ENCODE measurements at places on chromosomes 11 and 22. TPM values are rescaled to one million over a fixed set of nuclear protein-coding genes. Genes with fewer than 3 reads are reported as not detected.

- no peak for DNase-seq
Measured at GRCh38 chr22:25702571-25703167, 39.3 kb upstream of the MYO18B start.

GRCh38 chr22:26889802-26890201, 232.4 kb downstream of the MIAT start:
- DNase-seq = no peak

DNA sequence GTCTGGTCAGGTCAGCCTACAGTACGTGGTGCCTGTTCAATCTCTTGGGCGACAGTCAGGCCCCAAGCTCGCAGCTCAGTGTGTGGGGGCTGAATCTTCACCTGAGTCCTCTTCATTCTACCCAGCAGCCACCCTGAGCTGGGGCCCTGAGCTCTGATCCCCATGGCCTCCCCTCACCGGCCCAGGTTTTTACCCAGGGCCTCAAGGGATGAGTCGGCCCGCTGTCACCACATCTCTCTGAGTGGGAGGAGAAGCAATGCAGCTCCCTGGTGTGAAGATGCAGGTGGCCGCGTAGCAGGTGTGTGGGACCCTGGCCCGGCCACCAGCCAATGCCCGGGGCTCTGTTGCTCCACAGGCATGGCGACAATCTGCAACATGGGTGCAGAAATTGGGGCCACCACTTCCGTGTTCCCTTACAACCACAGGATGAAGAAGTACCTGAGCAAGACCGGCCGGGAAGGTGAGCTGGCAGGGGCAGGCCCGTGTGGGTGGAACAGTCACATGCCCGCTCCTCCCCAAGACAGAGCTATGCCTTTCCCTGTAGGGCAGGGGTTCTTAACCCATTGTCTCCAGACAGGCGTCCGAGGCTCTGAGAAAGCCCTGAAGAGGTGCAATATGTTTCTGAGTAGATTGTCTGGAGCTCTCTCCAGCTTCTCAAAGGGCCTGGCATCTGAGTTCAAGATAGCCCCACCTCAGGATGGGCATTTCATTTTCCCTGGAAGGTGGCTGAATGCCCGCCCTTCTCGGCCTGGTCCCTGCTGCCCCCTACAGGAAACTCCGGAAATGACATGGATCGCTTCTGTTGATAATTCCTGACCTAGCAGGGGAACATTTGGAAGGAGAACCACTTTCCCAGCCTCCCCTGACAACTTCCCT, 26.9 kb downstream of the POLR3H start:
- DNase-seq = no peak

- no peak for DNase-seq
Measured at GRCh38 chr11:125069796-125070195, 6.7 kb downstream of the SLC37A2 start.

- no peak for DNase-seq
Measured at GRCh38 chr22:42366806-42367581, 65.2 kb downstream of the NFAM1 start.

DNA sequence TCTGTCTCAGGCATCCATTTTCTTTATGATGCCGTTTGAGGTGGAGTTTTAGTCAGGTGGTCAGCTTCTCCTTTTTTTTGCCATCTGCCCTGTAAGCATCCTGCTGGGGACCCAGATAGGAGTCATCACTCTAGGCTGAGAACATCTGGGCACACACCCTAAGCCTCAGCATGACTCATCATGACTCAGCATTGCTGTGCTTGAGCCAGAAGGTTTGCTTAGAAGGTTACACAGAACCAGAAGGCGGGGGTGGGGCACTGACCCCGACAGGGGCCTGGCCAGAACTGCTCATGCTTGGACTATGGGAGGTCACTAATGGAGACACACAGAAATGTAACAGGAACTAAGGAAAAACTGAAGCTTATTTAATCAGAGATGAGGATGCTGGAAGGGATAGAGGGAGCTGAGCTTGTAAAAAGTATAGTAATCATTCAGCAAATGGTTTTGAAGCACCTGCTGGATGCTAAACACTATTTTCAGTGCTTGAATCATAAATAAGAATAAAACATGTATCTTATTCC, 10.9 kb upstream of the HBE1 start:
- no peak for DNase-seq

Gene ZP1
- 0.64 TPM for polyA plus RNA-seq

Gene OLFML1
- polyA plus RNA-seq = 44.1 TPM
